A549 (cell line): ENCODE measurements at places on chromosomes 16 and 17. TPM values are rescaled to one million over a fixed set of nuclear protein-coding genes. Genes with fewer than 3 reads are reported as not detected.

DNA sequence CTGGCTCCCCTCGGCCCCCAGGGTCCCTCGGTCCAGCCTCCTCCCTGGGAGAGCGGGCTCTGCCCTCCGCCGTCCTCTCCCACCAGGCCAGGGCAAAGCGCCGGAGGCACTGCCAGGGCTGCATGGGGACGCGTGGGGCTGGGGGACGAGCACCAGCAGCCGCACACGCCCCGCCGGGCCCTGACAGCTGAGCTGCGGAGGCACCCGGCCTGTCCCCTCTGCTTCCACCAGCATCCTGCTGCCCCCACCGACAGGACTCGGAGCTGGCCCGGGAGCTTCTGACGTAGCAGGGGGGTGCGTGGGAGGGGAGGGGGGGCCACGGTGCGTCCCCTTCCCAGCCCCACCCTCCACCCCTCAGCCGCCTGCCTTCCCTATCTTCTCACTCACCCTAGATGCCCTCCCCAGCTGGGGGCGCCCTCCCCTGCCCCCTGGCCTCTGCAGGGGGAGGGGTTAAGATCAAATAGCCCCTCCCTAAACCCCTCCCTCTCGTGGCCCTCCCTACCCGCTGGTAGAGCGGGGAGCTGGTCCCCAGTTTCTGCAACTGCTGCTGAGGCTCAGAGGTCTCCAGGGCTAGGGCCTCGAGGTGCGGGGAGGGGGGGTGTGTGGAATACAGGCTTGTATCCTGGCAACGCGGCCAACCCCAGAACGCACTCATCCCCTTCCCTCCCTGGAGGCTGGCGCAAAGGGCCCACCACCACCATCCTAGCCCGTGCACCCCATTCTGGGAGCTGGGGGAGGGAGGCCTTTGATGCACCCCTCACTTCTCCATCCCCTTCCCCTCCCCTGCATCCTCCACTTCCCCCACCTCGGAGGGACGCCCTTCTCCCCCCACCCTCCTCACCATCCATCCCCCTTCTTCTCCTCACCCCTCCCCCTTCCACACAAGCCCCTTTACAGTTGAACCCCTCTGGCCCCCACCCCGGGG, 1.0 kb downstream of the SRCIN1 start:
- DNase-seq, result peak; percentile 48

DNA sequence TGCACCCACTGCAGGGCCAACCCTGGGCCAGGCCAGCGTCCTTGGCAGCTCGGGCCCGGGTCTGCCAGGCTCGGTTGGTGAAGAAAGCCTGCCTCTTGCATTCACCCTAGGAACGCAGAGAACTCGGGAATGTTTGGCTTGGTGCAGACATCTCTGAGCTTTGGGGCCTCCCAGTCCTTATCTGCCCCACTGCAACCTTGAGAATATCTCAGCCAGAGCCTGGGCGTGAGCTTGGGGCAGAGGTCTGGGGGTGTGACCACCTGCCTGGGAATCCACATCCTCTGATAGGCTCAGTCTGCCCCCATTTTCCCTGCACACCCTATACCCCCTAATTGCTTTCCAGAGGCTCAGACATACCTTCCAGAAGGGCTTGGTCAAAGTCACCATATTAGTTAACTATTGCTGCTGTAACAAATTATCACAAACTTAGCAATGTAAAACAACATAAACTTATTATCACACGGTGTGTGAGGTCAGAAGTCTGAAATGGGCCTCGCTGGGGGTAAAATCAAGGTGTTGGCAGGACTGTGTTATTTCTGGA, 30.7 kb upstream of the ZNF423 start:
- DNase-seq, result no peak

Gene KRTAP9-3
- polyA plus RNA-seq, result not detected in 3 replicates

DNA sequence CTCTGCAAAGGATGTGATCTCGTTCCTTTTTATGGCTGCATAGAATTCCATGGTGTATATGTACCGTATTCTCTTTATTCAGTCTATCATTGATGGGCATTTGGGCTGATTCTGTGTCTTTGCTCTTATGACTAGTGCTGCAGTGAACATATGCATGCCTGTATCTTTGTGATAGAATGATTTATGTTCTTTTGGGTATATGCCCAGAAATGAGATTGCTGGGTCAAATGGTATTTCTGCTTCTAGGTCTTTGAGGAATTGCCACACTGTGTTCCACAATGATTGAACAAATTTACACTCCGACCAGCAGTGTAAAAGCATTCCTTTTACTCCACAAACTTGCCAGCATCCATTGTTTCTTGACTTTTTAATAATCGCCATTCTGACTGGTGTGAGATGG, 60.2 kb upstream of the ADORA2B start:
- no peak for DNase-seq

DNA sequence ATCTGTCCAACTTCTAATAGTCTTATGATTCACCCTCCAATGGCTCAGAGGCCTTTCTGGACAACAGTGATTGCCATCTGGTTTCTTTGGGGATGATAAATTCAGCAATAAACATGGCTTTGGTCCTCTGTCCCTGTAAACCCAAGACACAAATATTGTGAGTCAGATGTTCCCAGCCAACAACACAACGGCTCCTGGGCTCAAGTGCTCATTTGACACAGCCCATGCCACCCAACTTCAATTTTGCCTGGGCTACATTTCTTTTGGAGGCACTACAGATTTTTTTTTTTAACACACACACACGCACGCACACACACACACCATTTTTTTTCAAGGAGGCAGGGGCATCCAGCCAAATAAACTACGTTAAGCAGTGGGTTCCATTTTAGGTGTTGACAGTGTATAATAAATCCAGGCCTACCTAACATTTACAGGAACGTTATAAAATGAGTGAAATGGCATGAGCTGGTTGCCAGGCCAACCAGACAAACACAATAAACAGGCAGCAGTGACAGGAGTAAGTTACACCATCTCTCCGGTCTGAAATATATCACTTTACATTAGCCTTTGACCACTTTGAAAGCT, 939.9 kb upstream of the SOX9 start:
- DNase-seq, result peak; percentile 34

Gene CCDC144A
- polyA plus RNA-seq, result 2.4 to 3.1 TPM (median 2.5 TPM) in 3 replicates
